Myocyte (in vitro differentiated cells): ENCODE measurements at places on chromosomes 1 and 21. TPM values are rescaled to one million over a fixed set of nuclear protein-coding genes. Genes with fewer than 3 reads are reported as not detected.

Gene AMY2A
- total RNA-seq, result not detected in 2 replicates

Gene SH2D5
- 0.47 and 1.5 TPM in 2 replicates for total RNA-seq

Gene DTL
- 0.78 and 1.2 TPM in 2 replicates for total RNA-seq

Gene CNR2
- not detected in 2 replicates for total RNA-seq

Gene RUSC1
- total RNA-seq, result 16.1 and 18.8 TPM in 2 replicates

Gene PYHIN1
- total RNA-seq, result not detected in 2 replicates

Gene C1orf226
- 1.0 and 1.8 TPM in 2 replicates for total RNA-seq

Gene ADAR
- 42.4 and 48.1 TPM in 2 replicates for total RNA-seq

Gene ADGRL4
- 0.24 and 0.47 TPM in 2 replicates for total RNA-seq

Gene GBP7
- not detected in 2 replicates for total RNA-seq

Gene VASH2
- total RNA-seq, result 75.0 and 113 TPM in 2 replicates

Gene NBPF4
- not detected in 2 replicates for total RNA-seq

Gene BROX
- 56.0 and 67.7 TPM in 2 replicates for total RNA-seq

Gene RIPK4
- total RNA-seq, result not detected in 2 replicates

Gene DMBX1
- not detected in 2 replicates for total RNA-seq

Gene ERVH48-1
- not detected in 2 replicates for total RNA-seq

Gene SPOCD1
- 8.9 and 9.7 TPM in 2 replicates for total RNA-seq

Gene SERPINC1
- total RNA-seq, result not detected in 2 replicates

Gene NCSTN
- 80.3 and 90.1 TPM in 2 replicates for total RNA-seq
